ENCODE measurements at places on chromosomes 12 and 14.
A peak's percentile ranks its signal among the peaks of the same experiment; 100 is the strongest.

DNA sequence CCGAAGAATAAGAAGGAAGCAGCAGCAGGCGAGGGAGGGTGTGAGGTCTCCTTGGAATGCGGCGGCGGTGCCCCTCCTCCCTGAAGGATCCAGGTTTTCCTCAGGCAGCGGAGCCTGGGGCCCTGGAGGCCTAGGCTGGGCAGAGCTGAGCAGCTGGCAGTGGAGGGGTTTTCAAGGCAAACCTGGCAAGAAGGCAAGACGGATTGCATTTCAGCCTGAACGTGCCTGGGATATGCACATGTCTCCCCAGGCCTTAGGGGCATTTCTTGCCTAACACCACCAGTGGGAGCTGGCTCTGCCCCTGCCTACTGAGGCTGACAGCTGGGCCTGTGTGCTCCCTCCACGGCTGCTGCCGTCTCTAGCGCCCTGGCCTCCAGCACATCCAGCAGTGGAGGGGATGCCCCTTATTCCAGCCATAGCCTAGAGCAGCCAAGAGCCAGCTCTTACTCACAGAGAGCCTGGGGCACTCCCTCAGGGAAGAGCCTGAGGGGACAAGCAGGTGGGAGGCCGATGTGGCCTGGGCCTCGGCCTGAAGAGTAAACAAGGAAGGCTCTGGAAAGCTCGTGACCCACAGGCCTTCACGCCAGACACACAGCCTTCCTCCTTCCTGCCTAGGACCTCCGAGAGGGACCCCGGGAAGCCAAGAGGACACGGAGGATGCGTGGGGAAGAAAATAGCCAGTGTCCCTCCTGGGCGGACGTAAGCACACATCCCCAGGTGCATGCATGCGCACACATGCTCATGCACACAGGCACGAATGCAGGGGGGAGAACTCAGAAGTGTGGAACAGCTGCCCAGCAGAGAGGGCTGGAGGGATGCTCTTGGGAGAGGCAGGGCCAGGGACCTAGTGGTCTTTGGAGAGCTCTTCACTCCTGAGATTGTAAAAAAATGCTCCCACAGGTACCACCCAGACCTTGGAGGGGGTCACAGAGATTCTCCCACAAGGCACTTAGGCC lies 23.0 kb upstream of the EIF2B2 start:
- DNase-seq = peak; percentile 79

DNA sequence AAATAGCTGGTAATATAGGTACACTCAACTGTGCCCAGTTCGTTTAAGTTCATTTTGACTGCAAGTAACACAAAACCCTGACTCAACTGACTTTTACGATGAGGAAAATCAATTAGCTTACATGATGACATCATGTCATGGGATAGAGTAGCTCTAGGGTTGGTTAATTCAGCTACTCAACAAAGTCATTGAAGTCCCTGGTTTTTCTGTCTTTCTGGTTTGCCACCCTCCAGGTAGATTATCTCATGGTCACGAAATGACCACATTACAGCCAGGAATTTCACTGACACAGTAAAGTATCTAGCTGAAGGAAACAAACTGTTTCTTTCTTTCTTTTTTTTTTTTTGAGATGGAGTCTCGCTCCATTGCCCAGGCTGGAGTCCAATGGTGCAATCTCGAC lies 68.5 kb upstream of the FUT8 start:
- no peak for DNase-seq

GRCh38 chr12:74381958-74382357 lies 155.7 kb upstream of the ATXN7L3B start:
- no peak for DNase-seq

DNA sequence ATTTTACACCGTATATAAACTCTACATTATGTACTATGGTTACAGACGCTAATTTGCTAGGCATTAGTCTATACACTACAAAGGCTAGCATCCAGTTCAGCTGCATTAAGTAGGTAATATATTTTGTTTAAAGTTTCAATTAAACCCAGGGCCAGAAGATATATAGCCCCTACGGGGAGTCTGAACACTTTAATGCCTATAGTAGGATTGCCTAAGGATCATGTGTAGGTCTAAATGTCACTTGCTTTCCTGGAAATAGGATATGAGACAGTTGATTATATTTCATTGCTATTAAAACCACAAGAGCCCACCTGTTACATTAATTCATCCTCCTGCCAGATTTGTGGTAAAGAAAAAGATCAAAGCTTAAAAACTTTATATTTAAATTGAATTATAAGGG lies 286.9 kb downstream of the TMTC2 start:
- no peak for DNase-seq

- peak; percentile 2 for DNase-seq
These were observed 350.7 kb downstream of the C12orf50 start for GRCh38 chr12:87678453-87678852.

DNA sequence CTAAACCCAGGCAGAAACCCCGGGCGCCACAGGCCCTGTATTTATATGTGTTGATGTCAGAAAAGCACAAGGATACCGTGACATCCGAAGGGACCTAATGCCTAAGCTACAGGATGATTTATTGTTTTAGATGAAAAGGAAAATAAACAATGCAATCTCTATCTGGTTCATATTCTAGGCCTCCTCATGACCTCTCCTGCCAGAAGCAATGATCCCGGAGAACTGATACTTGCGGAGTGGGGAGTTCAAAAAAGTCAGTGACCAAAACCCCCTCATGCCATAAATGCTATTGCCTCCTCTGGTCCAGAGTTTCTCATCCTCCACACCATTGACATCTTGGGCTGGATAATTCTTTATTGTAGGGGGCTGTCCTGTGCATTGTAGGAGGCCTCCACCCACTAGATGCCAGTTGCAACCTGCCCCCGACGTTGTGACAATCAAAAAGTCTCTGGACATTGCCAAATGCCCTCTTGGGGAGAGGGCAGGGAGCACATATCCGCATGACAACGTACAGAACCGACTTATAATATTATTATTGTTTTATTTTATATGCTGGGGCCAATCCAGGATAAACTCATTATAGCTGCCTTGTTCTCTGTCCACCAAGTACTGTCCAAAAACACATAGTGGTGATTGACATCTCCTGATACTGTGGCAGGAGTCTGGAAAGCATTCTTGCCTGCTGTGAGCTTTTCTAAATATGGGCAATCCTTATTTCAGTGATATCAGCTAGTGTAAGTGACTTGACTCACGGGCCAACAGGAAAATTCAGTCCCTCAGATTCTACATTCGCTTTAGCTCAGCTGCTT lies 1.1 kb upstream of the CSRP2 start:
- DNase-seq = no peak

- no peak for DNase-seq
These were observed 80.6 kb downstream of the LMNTD1 start for GRCh38 chr12:25472453-25472852.

GRCh38 chr12:15597125-15597830 lies 191.9 kb downstream of the EPS8 start:
- DNase-seq = no peak

GRCh38 chr14:88546621-88547385 lies 8.0 kb downstream of the PTPN21 start:
- no peak for DNase-seq

- no peak for DNase-seq
These were observed 483.6 kb upstream of the RGS6 start for GRCh38 chr14:71448431-71449315.

DNA sequence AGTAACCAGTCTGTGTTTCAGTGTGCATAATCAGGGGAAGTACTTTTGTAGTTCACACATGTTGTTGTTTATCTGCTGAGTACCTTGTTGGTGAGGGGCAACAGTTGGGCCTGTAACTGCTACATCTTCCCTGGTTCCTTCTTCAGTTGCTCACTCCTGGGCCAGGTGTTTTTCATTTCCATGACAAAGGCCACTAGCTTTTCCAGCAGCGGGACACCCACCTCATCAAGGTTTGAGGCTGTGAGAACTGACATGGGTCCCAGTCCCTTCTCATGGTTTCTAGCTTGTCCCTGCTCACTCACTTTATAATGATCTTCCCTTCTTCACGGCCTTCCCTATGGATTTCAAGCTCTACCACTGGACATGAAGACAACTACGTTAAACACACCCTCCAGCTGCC lies 1.5 kb upstream of the NOXRED1 start:
- DNase-seq = no peak

GRCh38 chr12:96197503-96198272 lies 3.5 kb downstream of the ELK3 start:
- peak; percentile 79 for DNase-seq

DNA sequence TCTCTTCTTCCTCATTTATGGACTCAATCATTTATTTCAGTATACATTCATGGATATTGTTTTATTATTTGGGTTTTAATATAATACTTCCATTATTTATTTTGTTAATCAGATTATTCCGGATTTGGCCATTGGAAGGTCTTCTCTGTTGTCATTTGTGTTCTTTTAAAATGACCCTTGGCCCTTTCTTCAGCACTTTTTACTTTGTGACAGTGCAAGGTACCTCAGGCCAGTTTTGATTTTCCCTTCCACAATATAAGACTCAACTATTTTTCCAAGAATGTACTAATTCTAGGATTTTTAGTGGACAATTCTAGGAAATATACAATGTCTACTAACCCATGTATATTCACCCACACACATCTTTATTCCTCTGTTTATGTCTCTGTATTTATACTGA lies 521.4 kb upstream of the FOXG1 start:
- DNase-seq = no peak

DNA sequence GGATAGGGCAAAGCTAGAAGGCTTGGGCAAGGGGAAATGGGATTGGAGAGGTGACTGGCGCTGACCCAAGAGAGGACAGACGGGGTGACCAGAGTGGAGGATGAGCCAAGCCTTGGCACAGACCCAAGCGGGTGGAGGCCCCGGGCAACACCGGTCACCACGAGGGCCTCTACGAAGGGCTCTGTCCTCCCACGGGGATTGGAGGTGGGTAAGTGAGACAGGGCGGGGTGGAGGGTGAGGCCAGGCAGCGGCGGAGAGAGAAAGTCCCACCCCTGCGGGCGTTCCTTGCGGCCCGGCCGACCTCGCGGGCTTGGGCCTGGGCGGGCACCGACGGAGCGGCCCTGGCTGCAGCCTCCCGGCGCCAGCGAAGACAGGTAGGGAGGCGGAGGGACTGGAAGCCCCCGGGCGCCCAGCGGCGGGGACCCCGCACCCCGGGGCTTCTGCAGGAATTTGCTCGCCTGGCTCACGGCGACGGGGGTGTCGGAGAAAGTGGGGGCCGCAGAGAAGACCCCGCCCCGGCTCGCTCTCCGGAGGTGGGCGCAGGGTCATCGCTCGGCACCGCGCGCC lies at the start of gene PAPLN:
Gene PAPLN, plus strand, starts transcription at position 288 of the 567 bp plus-strand sequence. CDS start 2,273 bp downstream, outside the sequence.
- DNase-seq = no peak

- DNase-seq = no peak
These were observed 432.6 kb downstream of the C12orf50 start for GRCh38 chr12:87596636-87597035.

DNA sequence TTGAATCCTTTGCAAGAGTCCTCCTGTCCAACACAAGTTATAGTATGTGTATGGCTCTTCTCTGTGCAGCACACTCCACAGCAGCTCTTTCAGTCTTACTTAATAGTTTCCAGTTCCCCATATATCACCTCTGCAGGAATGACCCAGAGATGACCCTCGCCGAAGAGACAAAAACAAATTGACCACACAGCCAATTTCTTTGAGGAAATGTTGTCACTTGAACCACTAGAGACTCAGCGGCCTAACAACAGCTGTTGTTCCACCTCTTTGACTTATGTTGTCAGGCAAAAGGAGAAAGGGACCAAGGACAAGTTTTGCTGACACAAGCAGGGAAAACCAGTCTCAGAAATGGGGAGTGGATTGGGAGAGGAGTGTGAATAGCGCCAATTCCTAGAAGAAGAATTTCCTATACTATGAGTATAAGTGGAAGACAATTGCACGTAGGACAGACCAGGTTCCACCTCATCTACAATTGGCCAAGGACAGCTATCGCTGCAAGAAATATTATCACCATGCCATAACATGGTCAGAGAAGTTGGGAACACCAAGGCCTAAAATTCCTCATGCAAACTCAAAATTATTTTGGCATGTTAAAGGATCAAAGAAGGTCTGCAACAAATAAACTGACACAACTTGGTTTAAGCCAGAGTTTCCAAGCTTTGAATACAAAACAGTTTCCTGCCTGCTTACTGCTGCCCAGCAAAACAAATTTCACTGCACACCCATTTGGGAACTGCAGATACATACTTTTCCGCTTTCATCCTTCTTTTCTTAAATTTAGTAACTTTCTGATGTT lies 41.7 kb upstream of the ITPR2 start:
- no peak for DNase-seq

GRCh38 chr14:34713681-34714319 lies 593 bp downstream of the CFL2 start:
- peak; percentile 47 for DNase-seq

DNA sequence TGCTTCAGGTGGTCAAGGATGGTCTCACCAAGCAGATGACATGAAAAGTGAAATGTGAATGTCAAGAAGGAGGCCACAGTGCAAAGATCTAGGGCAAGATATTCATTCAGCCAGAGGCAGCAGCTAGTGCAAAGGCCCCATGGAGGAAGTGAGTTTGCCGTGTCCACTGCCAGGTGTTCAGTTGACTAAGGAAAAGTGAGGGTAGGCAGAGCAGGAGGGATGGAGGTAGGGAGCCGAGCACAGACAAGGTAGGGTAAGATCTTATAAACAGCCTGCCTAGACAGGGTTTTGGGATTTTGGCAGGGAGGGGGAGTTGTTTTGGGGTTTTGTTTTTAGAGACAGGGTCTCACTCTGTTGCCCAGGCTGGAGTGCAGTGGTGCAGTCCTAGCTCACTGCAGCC lies 11.9 kb downstream of the PPP2R5C start:
- no peak for DNase-seq

DNA sequence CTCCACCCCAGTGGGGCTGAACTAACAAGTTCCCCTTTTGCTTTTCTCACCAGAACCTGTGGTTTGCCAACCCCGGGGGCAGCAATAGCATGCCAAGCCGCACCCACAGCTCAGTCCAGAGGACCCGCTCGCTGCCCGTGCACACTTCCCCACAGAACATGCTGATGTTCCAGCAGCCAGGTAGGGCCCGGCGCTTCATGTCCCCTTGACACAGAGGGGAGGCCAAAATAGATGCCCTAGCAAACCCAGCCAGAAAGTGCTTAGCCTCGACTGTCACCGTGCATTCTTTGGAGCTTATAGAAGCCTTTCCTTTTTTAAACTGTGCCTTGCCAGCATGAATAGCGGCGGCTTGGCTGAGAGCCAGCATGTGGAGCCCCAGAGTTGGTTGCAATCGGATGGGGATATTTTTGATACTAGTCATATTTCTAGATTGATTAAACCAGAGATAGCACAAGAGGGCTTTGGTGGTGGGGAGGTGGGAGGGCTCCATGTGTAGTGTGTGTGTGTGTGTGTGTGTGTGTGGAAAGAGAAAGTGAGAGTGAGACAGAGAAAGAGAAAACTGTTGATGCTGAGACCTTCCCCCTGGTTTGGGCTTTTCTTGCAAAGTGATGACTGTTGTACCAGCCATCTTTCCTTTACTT lies 126.1 kb downstream of the GCH1 start:
- DNase-seq = no peak

DNA sequence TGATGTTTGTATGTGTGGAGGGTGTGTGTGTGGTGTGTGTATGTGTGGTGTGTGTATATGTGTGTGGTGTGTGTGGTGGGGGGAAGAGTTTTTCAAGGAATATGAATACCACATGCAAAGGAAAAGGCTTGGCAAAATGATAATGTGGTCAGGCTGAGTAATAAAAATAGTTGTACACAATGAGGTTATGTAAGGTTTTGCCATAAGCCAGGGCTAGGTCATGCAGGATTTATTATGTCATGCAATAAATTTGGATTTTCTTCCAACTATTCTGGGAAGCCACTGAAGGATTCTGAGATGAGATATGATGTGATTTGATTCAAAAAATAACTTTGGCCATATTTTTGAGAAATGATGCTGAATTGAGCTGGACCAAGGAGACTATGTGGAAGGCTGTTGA lies 1191.6 kb upstream of the SEL1L start:
- no peak for DNase-seq

Data from fibroblast of the conjunctiva (primary cell).